ENCODE measurements at places on chromosomes 5 and 9. TPM values are rescaled to one million over a fixed set of nuclear protein-coding genes. Genes with fewer than 3 reads are reported as not detected.
A peak's percentile ranks its signal among the peaks of the same experiment; 100 is the strongest.

The IL9 gene
- not detected for total RNA-seq

The PCDHGA8 gene
- under 0.01 TPM for total RNA-seq

The VCAN gene
- total RNA-seq, result 33.8 TPM

The PCDHGA3 gene
- total RNA-seq, result 1.1 TPM

The MOB3B gene
- total RNA-seq, result 13.6 TPM

The C9orf153 gene
- total RNA-seq, result 0.92 TPM

The NMUR2 gene
- total RNA-seq, result not detected

The PCDHB13 gene
- total RNA-seq, result 0.87 TPM

The WDR31 gene
- 5.0 TPM for total RNA-seq

The GNE gene
- 17.4 TPM for total RNA-seq

The QRFP gene
- total RNA-seq, result not detected

The F12 gene
- total RNA-seq, result 68.3 TPM

The ZNF454 gene
- not detected for total RNA-seq

The WDR55 gene
- total RNA-seq, result 34.4 TPM

DNA sequence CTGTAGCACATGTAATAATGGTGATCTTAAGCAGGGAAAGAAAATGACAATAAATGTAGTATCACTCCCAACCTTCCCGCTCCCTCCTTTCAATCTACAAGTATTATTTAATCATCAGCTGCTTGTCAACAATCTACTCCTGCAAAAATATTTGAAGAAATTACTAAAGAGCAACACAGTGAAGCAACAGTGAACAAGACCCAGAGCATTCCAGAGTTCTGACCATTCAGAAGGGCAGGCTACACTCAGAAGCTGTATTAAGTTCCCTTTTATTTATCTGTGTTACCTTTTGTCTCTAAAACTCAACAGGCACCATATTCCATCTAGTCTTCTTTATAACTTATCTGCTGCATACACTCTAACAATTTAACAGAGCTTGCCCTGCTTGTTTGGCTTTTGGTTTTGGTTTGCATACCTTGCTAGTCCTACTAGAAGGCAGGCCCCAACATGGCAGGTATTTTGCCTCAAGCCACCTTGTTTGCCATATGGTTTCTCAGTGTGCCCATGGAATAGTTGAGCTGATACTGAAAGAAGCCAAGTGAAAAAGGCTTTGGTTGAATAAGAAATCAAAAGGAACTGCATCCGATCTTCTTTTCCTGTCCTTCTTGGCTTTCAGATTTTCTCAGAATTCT is 253.9 kb downstream of the CEMIP2 start:
- DNase-seq, result no peak

DNA sequence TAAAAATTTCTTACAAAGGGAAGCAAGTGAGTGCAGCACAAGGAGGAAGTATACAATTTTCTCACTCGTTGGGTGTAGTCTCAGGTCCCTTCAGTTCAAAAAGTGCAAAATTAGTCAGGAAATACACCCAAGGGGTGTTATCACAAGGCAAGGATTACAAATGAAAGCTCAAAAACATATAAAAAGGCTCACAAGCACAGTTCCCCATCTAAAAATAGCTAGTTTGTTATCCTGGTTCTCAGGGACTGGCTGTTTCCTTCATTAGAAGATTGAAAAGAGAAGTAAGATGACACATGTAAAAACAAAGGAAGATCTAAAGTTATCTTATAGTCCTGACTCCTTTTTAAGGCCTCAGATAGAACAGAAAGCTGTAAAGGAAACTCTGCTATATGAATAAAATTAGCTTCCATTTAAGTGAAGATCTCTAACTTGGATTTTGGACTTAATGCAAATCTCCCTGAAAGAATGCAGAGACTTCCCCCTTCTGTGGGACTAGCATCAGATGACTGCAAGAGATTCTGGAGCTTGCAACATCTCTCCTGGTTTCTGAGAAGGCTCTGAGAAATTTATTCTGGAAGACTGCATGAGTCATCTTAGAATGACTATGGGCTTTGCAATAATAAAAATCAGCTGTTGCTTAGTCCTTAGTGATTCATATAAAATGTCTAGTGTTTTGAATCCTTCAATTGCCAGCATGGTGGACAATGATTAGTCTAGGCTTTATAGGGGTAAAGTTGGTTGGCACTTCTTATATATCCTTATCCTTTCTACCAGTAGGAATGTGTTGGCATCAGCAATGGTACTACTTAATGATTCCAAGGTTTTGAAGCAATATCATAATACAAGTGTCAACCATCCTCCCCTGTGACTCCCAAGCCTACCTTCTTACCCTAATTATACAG is 25.4 kb downstream of the DAB2 start:
- no peak for DNase-seq

DNA sequence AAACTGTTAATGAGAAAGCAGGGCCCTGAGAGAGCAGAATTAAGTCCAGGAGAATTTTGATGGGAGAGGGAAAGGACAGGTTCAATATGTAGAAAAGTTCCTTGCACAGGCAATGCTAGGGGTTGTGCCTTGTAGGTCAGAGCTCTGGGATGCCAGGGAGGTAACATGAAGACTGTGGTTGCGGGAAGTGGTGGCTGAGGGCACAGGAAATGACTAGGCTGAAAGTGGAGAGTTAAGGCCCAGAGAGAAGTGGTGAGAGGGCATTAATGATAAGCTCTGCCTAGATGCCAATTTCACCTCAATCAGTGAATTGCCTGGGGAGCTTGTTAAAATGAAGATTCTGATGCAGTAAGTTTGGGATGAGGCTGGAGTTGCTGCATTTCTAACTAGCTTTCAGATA is 31.5 kb upstream of the PPP3R2 start:
- DNase-seq, result no peak

- no peak for DNase-seq
Observed at GRCh38 chr9:27384262-27385014, 87.5 kb upstream of the EQTN start.

DNA sequence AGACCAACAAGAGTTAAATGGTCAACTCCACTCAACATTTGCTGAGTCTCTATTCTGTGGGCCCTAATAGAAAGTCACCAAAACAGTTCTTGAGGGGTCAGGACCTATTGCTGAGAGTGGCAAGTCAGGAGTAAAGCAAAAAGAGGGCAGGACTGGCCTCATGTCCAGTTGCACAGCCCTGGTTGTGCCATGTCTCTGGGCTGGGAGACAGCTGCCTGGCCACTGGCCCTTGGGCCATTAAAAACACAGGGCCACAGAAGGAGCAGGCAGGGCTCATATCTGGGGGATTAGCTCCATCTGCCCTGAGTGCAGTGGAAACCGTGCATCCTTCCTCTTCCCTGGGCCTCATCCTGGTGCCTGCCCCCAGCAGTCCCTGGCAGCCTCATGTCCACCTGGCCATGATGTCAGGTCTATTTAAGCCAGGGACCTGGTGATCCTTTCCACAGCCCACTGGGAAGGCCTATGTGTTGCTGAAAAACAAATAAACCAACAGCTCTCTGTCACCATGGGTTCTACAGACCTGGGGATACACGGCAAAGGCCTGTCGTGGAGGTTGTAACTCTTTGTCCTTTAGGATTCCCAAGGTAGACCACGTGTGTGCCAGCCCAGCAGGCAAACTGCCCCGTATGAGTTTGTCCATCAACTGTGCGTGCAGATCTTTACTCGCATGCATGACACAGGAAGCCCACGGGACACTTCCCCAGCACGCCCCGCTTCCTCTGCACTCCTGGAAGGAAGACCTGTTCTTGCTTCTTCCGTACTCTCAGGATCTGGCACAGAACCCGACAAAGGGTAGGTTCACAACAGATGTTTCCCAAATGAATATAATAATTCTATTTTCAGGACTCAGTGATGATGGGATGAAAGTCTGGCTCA is 148.8 kb downstream of the MTX3 start:
- DNase-seq, result no peak

GRCh38 chr5:68290260-68290674 is 74.7 kb downstream of the PIK3R1 start:
- peak; percentile 86 for DNase-seq

- no peak for DNase-seq
Observed at GRCh38 chr5:135012951-135013391, 21.1 kb downstream of the PITX1 start.

DNA sequence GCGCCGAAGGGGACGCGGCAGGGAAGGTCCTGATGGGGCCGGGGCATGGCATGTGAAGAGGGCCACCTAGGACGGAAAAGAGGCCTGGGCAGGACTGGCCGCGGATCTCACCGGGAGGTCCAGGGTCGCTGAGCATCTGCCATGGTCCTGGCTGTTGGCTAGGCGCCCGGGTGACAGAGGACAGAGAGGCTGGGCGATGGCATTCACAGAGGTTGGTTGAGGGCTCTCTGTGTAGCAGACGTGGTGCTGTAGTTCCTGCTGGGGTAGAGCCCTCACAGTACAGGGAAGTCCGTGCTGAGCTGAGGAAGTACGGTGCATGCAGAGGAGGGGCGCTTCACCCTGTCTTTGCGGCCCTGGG is 427 bp downstream of the PCYOX1L start:
- DNase-seq, result peak; percentile 58

GRCh38 chr5:169626779-169627178 is 10.3 kb upstream of the DOCK2 start:
- DNase-seq, result no peak

DNA sequence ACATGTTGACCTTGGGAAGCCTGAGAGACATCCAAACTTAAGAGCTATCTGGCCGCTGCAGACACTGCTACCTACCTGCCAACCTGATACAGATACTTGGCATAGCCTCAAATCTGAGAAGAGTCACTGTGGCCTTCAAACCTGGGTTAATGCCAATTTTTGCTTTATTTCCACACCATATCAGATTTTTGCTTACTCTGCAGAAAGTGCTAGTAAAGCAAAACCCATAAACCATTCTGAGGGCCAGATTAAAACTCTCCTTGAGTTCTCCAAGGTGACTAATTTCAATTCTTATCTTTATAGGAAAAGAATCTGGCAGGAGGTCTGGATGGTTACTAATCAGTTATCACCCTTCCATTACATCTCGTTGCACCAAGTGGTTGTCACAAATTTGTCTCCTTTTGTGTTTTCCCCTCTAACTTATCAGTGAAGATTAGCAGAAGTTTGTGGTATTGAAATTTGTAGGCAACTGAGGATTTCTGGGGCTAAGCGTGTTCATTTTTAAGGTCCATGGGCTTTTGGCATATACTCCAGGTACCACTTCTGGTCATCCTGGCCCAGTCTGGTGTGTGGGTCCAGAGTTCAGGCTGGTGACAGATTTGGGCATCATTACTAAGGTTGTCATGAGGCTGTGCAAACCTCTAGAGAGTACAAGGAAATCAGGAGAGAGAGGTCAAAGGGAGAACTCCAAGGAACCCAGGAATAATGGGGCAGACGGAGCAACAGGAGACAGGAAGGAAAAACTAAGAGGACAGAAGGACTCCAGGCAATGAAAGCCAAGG is 177.9 kb downstream of the TSSK1B start:
- DNase-seq, result no peak

DNA sequence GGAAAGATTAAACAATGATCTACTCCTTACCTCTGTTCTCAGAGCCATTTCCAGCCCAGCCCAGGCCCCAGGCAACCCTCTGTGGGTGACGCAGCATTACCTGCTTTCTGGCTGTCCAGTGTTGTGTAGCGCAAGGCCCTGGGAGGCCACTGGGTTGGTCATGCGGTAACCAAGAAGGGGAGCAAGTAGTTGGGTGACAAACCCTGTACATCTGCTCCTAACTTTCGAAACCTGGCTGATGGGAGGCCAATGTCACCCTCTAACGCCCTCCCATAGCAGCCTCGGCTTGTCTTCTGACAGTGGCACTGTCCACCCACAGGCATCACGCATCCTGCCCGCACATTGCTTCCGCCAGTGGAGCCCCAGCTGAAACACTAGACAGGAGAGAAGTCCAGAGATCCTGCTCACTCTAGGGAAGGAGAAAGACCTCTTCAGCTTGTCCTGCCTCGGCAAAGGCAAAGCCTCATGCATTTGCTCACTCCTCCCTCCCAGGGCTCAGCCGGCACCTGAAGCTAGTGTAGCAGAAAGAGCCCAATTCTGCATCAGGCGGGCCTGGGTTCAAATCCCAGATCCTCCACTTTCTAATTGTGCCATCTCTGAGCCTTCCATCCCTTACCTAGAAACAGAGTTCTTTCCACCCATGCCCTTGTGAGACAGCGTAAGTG is 94.6 kb downstream of the ADAMTS2 start:
- DNase-seq, result no peak

Measured in stomach (tissue), 19 donors.